Fibroblast of the aortic adventitia (primary cell): ENCODE measurements at places on chromosomes 13 and 19. TPM values are rescaled to one million over a fixed set of nuclear protein-coding genes. Genes with fewer than 3 reads are reported as not detected.

The KCNRG gene
- 1.4 and 2.9 TPM in 2 replicates for total RNA-seq

The KLF5 gene
- 0.98 and 4.5 TPM in 2 replicates for total RNA-seq

The IQCN gene
- total RNA-seq = 1.5 and 4.4 TPM in 2 replicates

The RPL18A gene
- 1,681 and 2,030 TPM in 2 replicates for total RNA-seq

The ZNF541 gene
- 0.27 and 0.41 TPM in 2 replicates for total RNA-seq

The TMEM91 gene
- 4.7 and 5.6 TPM in 2 replicates for total RNA-seq

The NAXD gene
- total RNA-seq = 14.8 and 14.9 TPM in 2 replicates

The CPB2 gene
- not detected in 2 replicates for total RNA-seq

The LRRC8E gene
- 2.1 and 5.2 TPM in 2 replicates for total RNA-seq

The PRR19 gene
- total RNA-seq = 0.90 and 1.1 TPM in 2 replicates

The DPF1 gene
- 2.7 and 3.3 TPM in 2 replicates for total RNA-seq

The SRRM5 gene
- 0.09 TPM in 1 of 2 replicates, not detected in the other for total RNA-seq

The MEF2B gene
- total RNA-seq = 0.27 TPM in 1 of 2 replicates, not detected in the other

The SIGLEC10 gene
- total RNA-seq = not detected in 2 replicates

The C1QTNF9B gene
- total RNA-seq = not detected in 2 replicates

The ZNF549 gene
- total RNA-seq = 1.1 and 5.3 TPM in 2 replicates

The CEACAM16 gene
- total RNA-seq = not detected in 2 replicates

The BRSK1 gene
- 5.2 and 9.0 TPM in 2 replicates for total RNA-seq

The APLP1 gene
- total RNA-seq = 4.1 and 8.6 TPM in 2 replicates

The KRTDAP gene
- total RNA-seq = not detected in 2 replicates

The ANKRD10 gene
- 76.5 and 84.2 TPM in 2 replicates for total RNA-seq

The ZNF835 gene
- not detected in 2 replicates for total RNA-seq

The PALM3 gene
- total RNA-seq = 0.16 TPM in 1 of 2 replicates, not detected in the other

The BST2 gene
- total RNA-seq = 9.8 and 48.1 TPM in 2 replicates

The MISP gene
- 0.09 TPM in 1 of 2 replicates, not detected in the other for total RNA-seq

The MBD3L3 gene
- total RNA-seq = not detected in 2 replicates

The IGFL1 gene
- total RNA-seq = not detected in 2 replicates

The PCSK4 gene
- 0.25 and 2.2 TPM in 2 replicates for total RNA-seq

The SSC5D gene
- 10.7 and 18.7 TPM in 2 replicates for total RNA-seq

The INSL3 gene
- not detected in 2 replicates for total RNA-seq

The TJP3 gene
- not detected in 2 replicates for total RNA-seq

The LENG9 gene
- 3.7 and 4.9 TPM in 2 replicates for total RNA-seq

The HDGFL2 gene
- total RNA-seq = 41.0 and 69.4 TPM in 2 replicates

The NCCRP1 gene
- not detected in 2 replicates for total RNA-seq

The KCNK6 gene
- total RNA-seq = 3.6 and 3.7 TPM in 2 replicates

The PSG6 gene
- total RNA-seq = not detected in 2 replicates

The TMPRSS9 gene
- total RNA-seq = not detected in 2 replicates

The SERTM1 gene
- total RNA-seq = under 0.01 and 0.25 TPM in 2 replicates

The SOX1 gene
- not detected in 2 replicates for total RNA-seq

The USHBP1 gene
- not detected in 2 replicates for total RNA-seq

The PHF11 gene
- total RNA-seq = 13.3 and 33.7 TPM in 2 replicates

The PCCA gene
- total RNA-seq = 22.1 and 23.8 TPM in 2 replicates

The ZNF382 gene
- total RNA-seq = 4.6 and 17.7 TPM in 2 replicates
